Stimulated activated CD4-positive, alpha-beta T cell treated with anti-CD3 and anti-CD28 coated beads, Interleukin-1b, Interleukin-23, amount 100 ng/mL, for 1 hour (primary cell): ENCODE measurements at places on chromosomes 7 and 10.

- DNase-seq, result no peak
These were observed 14.5 kb upstream of the ZNF862 start for GRCh38 chr7:149823631-149824199.

DNA sequence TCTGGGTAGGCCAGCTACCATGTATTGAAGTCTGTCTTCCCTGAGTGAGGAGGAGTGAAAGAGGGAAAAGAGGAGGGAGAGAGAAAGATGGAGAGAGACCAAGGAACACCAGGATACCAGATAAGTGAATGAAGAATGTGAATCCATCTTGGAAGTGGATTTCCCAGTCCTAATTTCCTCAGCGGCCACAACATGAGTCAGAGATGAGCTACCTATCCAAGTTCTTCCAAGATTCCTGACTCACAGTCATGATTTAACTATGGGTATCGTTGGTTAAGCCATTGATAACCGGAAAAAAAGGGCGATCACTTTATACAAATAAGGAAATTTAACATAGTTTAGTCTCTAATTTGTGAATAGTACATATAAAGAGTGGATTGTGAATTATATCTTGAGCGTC lies 561.8 kb downstream of the ATRNL1 start:
- DNase-seq, result no peak

DNA sequence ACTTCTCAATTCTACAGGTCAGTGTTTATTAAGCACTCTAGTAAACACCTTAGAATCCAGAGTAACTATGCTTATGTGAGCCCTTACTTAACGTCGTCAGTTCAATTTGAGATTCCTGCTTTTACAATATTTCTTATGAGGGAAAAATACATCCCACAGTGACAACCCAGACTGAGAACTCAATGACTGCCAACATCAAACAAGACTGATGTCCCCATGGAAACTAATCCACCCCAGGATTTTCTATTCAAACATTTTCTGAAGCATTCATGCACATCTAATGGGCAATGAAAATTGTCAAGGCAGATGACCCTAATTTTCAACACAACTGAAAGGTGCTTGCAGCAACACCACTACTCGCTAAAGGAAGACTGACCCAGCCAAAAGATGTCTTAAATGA lies 67.0 kb downstream of the ATE1 start:
- no peak for DNase-seq

DNA sequence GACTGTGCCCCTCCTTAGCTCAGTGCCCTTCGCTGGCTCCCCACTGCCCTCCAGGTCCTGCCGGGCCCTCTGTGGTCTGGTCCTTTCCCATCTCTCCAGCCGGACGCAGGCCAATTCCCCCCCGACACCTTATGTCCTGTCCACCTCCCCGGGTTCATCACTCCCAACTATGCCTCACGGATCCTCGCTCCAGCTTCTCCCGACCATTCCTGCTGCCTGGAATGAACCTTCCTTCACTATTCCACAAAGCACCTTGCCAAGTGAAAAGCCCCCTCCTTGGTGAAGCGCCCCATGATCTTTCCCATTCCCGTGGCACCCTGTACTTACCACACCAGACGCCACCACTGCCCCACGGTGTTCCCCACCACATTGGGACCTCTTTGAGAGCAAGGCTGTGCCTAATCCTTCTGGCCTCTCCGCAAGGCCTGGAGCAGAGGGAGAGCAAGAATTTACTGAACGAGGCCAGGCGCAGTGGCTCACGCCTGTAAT lies 47.2 kb downstream of the TMEM270 start:
- no peak for DNase-seq

DNA sequence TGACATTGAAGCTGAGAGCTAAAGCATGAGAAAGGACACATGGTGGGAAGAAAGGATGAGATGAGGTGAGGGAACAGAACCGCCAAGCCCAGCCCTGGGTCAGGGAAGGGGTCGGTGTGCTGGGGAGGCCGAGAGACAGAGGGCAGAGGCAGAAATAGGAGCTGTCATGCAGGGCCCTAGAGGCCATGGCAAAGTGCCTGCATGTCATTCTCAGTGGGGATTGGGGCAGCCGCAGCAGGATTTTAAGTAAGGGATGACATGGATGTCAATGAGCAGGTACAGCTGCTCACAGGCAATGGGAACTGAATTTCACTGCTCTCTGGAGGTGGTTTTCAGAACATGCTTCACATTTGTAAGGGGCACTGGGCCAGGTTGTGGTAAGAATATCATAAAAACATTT lies 227.4 kb downstream of the RAB11FIP2 start:
- no peak for DNase-seq

DNA sequence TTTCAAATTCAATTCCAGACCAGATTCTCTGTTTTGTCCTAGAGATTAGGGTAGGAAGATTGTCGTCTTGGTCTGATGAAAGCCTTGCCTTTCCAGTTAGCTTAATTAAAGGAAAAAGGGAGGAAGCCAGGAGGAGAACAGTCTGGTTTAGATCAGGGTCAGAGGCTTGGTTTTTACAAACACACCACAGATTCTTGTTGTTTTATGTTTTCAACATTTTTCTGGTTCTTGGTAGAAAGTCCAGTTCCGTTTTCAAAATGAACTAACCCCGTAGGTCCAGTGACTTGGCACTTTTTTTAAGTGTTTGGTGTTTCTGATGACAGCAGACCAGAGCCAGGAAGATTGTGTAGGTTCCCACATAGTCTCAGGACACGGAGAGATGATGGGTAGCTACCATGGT lies 167.1 kb upstream of the INHBA start:
- no peak for DNase-seq

DNA sequence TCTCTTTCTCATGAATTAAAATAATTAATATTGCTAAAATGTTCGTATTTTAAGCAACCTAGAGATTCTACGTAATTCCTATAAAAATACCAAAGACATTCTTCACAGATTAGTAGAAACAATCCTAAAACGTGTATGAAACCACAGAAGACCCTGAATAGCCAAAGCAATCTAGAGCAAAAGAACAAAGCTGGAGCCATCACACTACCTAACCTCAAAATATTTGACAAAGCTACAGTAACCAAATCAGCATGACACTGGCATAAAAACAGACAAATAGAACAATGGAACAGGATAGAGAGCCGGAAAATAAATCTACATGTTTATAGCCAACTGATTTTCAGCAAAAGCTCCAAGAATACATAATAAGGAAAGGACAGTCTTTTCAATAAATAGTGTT lies 105.5 kb upstream of the PTN start:
- no peak for DNase-seq

DNA sequence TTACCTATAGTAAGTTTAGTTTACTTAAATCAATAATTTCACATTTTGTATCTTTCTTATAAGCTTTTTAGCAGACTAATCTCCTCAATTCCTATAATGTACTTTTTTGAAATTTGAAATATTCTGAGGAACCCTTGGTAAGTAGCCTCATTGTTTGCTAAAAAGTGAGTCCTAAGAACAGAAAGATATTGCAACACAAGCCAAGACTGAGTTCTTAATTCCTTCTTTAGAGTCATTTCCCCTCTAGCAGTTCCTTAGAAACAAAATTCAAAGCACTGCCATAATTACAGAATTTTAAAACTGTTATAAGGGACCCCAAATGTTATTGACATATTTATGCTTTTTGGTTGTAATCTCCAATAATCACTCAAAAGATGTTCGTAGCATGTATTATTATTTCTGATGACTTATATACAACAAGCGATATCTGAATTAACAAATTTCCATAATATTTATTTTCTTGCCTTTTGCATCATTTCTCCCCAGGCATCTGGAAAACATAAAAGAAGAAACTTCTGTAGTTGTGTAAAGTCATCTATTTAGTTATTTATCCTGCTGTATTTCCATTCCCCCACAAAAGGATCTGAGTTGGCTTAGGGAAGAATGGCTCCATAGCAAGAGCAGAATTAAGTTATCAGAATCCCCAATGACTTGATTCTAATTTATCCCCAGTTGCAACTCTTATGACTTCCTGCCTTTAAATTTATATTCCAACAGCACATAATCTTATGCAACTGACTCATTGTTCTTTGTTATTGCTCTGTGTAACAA lies 67.8 kb downstream of the TMEM26 start:
- DNase-seq, result no peak

DNA sequence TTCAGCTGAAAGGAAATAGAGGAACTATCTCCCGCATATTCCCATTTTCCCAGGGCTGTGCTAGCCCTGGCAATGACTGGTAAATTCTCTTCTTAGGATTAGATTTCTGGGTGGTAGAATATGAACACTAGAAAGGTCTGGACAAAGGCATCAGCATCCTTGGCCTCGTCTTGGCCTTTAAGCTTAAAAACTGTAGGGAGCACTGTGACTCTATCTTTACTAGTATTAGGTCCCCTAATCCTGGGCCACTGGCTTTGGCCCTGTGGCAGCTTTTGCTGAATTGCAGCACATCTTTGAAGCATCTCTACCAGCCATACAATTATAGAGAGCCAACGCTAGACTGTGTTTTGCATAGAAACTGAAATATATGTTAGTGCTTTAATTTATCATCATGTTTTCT lies 41.5 kb upstream of the EBLN1 start:
- DNase-seq, result no peak

GRCh38 chr10:72079356-72079755 lies 9.0 kb downstream of the SPOCK2 start:
- DNase-seq, result no peak

GRCh38 chr7:5497295-5498103 lies 73.9 kb upstream of the TNRC18 start:
- DNase-seq, result no peak

DNA sequence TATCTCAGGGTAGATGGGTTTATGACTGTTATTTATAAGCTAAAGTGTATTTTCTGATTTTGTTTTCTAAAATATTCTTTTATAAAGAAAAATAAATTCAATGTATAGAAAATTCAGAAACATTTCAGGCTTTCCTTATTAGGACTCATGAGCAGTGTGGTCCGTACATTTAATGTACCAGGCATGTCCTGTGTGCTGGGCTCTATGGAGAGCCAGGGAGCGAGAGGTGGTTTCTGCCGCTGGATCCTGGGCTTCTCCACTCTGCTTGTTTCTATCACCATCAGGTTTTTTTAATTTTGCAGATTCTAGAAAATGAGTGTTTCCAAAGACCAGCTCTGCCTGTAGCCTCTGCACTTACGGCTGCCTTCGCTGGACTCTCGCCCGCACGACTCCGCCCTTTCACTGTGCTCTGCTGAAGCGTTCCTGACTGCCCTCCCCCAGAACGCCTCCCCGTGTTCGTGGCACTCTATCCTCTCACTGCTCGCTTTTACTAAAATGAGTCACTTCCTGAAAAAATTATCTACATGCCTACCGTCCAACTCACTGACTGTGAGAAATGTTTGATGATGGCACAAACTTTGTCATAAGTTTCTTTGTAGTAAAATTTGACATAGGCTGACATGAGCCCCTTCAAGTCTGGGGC lies 188.5 kb downstream of the ZMYND11 start:
- DNase-seq, result no peak

- DNase-seq, result no peak
These were observed 10.6 kb upstream of the ADD3 start for GRCh38 chr10:109997233-109997632.

DNA sequence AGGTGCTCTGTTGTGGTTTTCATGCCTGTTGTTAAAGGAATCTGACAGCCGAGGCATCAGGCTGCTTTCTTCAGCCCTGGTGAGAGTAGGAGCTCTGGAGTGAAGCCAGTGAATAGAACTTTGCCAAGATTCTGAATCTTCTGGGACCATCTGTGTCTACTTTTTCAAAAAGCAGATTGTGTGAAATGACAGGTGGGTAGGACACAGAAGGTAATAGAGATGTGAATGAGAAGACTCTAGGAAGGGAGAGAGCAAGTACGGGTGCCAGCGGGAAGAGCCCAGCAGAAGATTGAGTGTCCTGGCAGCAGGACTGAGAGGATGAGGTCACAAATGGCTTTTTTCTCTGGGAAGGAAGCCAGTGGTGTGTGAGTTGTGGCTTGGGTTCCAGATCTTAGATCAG lies 429.2 kb downstream of the SDK1 start:
- DNase-seq, result no peak

GRCh38 chr10:6446711-6447110 lies 133.4 kb downstream of the PRKCQ start:
- DNase-seq, result no peak

DNA sequence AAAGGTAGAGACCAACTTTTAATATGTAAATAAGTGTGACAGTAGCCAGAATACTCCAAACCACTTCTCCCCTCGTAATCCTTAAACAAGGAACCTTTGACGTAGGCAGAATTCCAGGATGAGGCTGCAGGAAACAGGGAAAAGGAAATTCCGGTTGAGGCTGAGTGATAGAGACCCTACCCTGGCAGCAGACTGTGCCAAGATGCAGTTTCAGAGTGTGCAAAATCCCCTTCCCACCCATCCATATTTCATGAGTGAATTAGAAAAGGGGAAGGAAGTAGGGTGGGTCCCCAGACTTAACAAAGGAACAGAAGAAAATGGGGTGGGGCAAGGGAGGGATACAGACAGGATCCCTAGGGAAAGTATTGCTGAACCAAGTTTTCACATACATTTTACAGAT lies 143.0 kb downstream of the RAPGEF5 start:
- no peak for DNase-seq

DNA sequence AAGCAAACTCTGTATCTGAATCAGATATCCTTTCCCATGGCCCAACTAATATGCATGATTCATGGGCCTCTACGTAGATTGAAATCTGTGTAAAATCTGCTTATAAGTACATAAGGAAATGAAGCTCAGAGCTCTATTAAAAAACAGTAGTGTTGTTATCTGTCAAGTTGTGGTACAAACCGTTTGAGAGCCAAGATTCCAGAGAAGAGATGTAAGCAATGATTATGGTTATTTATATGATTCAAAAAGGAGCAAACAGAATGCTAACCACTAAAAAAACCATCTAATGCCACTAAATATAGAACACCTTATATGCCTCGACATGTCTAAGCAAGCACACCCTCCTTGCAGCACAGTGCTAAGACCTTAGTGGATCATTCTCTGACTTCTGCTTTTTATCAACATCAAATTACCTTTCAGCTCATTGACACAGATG lies 26.6 kb downstream of the RPP38 start:
- DNase-seq, result no peak

DNA sequence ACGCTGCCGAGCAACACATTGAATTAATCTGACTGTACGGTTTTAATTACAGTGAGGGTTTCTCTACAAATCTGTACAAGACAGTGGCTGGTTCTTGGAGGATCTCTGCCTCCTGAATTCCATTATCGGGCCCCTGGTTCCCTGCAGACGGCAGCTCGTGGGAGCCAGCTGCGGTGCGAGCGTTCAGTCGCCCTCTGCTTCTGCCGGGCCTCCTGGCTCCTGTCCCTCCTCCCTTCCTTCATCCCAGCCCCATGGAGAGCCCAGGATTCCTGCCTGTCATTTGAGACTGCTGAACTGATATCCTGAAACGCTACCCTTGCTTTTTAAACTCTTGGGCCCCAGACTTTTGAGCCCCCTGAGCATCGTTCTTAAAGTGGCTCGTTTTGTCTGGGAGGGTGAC lies 6.6 kb upstream of the DLX6 start:
- DNase-seq, result no peak

DNA sequence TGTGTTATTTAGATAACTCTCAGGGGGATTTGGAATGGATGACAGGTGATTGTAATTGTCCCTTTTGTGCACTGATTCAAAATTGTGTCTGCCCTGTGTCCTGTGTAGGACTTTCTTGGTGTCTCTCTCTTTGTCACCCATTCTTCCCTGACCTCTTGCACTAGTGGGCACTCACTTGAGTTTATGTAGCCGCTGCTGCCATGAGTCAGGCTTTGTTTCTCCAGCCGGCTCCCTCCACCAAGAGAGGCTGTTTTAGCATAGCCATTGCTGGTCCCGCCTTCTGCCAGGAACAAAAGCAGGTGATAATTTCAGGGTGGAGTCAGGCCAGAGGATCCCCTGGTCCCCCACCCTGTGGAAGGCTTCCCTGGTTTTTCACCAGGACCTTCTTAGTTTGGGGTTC lies 8.4 kb downstream of the COL17A1 start:
- no peak for DNase-seq

- no peak for DNase-seq
These were observed 64.4 kb downstream of the SUGCT start for GRCh38 chr7:40199076-40199802.

GRCh38 chr10:12631787-12632562 lies 282.6 kb downstream of the CAMK1D start:
- DNase-seq, result no peak
